ENCODE measurements at places on chromosomes 16 and 17.

GRCh38 chr17:79019632-79020584, 4.1 kb upstream of the C1QTNF1 start:
- H3K36me3 ChIP-seq: no peaks in the 10 kb centered on the region
- peaks cover 8% of the 10 kb centered on the region for H3K4me1 ChIP-seq
- DNase-seq: no peak
- H3K4me3 ChIP-seq: no peak overlapping the region

GRCh38 chr17:74852237-74853047, 7.2 kb downstream of the GRIN2C start:
- peaks cover 10% of the 10 kb centered on the region for H3K4me1 ChIP-seq
- peak; percentile 77 for DNase-seq
- peaks cover 57% of the 10 kb centered on the region for H3K27me3 ChIP-seq

DNA sequence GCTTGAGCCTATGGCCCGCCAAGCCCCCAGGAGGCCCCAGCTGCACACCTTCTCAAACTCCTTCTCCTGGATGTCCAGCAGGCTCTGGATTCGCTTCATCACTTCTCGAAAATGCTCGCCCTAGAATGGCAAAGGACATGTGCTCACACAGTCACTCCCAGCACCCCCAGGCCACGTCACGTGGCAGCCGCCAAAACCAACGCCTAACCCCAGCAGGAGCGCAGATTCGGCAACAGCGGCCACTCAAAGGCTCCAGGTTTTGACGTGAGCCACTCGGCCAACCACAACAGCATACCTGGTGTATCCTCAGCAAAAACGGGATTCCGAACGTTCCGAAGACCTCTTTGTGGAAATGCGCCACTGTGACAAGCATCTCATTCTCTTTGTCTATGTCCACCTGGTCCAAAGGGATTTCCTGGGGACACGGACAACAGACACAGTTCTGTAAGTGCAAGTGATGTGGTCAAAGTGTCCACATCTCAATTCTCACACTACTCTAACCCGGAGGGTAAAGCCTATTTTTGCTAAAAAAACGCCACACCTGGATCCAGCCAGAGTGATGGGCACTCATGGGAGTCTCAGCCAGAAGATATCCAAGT, 12.7 kb downstream of the LITAFD start:
- DNase-seq: no peak
- H3K4me3 ChIP-seq: no peak overlapping the region
- peaks cover 95% of the 10 kb centered on the region for H3K36me3 ChIP-seq

DNA sequence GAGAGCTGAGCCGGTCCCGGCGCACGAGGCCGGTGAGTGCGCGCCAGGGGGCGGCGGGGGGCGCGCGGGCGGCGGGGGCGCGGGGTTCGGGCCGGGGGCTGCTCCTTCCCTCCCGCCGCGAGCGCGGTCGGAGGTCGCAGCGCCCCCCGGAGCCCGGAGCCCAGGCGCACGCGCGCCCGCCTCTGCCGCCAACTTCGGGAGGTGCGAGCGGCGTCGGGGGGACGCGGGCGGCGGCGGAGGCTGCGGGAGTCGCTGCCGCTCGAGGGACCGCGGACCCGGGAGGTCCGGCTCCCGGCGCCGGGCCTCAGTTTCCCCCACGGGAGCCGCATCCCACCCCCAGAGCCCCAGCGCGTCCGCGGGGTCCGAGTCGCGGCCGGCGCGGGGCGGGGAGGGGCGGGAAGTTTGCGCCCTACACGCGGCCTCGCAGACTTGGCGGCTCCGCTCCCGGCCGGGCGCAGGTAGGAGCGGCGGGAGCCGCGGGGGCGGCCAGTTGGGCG, at the start of gene PRR35:
Gene PRR35, plus strand, starts transcription at position 191 of the 497 bp plus-strand sequence. CDS start 2,901 bp downstream, outside the sequence.
- no peak within 1 kb of the TSS for H3K27ac ChIP-seq
- H3K27me3 ChIP-seq: peaks cover 23% of the 10 kb centered on the region
- no peak within 1 kb of the TSS for H3K4me3 ChIP-seq

DNA sequence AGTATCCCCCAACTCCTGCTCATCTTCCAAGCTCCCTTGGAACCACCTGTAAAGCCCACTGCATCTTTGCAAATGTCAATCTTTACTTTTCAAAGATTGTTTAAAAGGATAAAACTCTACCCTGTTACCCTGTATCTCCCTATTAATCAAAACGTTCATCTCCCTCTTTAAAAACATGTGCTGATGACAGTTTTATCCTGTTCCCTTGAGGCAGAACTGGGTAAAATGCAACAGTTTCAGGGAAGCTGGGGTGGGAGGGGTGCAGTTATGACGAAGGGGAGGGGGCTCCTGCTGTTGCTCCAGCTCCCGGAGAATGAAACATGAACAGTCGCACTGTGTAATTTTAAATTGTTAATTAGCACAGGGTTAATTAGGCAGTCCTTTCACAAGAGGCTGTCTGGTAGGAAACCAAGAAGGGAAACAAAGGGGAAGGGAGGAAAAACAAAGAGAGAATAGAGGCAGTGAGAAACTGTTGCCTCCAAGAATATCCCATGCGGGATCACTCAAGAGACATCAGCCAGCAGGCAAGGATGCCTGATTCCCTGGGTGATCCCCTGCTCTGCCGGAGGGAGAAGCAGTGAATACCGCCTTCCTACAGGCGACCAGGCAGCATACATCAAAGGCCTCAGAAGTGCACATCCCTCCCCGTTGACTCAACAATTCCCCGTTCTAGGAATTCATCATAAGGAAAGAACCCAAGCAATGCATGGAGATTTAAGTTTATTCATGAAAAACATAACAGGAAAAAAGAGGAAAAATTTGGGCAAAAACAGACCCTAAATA, 84.2 kb downstream of the ZFHX3 start:
- H3K4me3 ChIP-seq: no peak overlapping the region
- no peak for DNase-seq
- H3K27ac ChIP-seq: no peak overlapping the region
- no peaks in the 10 kb centered on the region for H3K36me3 ChIP-seq
- no peaks in the 10 kb centered on the region for H3K27me3 ChIP-seq

DNA sequence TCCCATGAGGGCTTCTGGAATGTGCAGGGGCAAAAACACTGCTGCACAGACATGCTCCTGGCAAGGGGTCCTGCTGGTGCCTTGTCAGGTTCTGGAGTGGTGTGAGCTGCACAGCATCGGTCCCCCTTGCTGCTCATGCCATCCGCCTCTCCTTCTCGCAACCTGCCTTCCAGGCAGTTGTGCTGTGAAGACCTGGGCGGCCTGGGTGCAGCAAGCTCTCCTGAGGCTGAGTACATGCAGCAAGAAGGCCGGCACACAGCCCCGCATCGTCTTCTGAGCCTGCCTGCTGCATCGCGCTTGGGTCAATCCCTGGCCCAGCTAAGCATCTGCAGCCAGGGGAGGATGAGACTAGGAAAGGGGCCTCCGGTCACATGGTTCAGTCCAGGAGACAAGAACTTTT, 478 bp upstream of the TRPV1 start:
- H3K27ac ChIP-seq: no peak overlapping the region
- no peak overlapping the region for H3K4me3 ChIP-seq
- H3K27me3 ChIP-seq: no peaks in the 10 kb centered on the region
- H3K4me1 ChIP-seq: no peaks in the 10 kb centered on the region
- DNase-seq: no peak
- H3K36me3 ChIP-seq: peaks cover 63% of the 10 kb centered on the region

Measured in activated T-cell treated with anti-CD3 and anti-CD28 coated beads, Interleukin-2, amount 50 U/mL, for 24 hours (primary cell).